ENCODE measurements at places on chromosomes 7 and 10. TPM values are rescaled to one million over a fixed set of nuclear protein-coding genes. Genes with fewer than 3 reads are reported as not detected.

GPC2 gene
- total RNA-seq = 1.5 TPM

GIMAP2 gene
- total RNA-seq = 0.17 TPM

WNT2 gene
- 0.63 TPM for total RNA-seq

ADGRA1 gene
- total RNA-seq = not detected

SCIN gene
- not detected for total RNA-seq

SFTPD gene
- total RNA-seq = not detected

SCRN1 gene
- 84.0 TPM for total RNA-seq

LBX1 gene
- total RNA-seq = under 0.01 TPM

GPR146 gene
- total RNA-seq = 2.4 TPM

MMD2 gene
- total RNA-seq = not detected

SFRP5 gene
- not detected for total RNA-seq

Measured in bronchial smooth muscle cell (primary cell).